ENCODE measurements at places on chromosomes 5 and 9.
A peak's percentile ranks its signal among the peaks of the same experiment; 100 is the strongest.

DNA sequence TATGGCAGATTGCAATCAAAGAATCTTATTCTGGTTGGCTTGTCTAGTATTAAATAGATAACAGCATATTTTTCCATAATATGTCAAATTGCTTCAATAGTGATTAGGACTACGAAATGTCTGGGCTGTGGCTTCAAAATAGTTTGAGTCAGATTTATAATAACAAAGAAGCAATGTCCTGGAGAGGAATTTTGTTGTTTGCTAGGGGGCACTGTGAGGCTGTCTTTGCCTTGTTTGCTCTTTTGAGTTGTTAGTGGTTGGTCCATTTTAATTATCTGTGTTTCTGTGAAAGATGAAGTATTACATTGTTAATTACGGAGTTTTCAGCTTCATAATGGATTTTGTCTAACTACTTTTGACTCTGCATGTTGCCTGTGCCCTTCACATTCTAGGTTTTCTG is 713.6 kb downstream of the TLE4 start:
- DNase-seq, result peak; percentile 1

GRCh38 chr5:119743927-119744326 is 114.6 kb downstream of the FAM170A start:
- DNase-seq, result peak; percentile 61

- DNase-seq, result peak; percentile 81
Measured at GRCh38 chr9:34279411-34279810, 49.7 kb downstream of the KIF24 start.

GRCh38 chr5:98941131-98941883 is 12.5 kb upstream of the CHD1 start:
- no peak for DNase-seq

- no peak for DNase-seq
Measured at GRCh38 chr9:6428940-6429889, 16.2 kb downstream of the UHRF2 start.

DNA sequence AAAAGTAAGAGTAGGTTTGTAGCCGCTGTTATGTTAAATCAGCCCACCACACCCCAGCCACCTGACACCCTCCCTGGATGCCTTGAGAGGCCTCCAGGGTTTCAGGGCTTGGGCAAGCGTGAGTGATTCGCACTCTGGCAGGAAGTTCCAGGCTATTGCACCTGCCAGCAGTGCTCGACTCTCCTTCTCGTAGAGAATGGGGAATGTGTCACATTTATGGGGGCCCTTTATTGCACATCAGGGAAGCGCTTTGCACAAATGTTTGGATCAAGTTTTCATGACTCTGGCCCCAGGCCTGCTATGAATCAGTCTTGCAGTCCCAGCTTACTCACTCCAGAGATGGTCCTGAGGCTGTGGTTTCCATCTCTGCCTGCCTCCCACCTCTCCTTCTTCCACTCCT is 66.1 kb upstream of the ADRA1B start:
- DNase-seq, result no peak

GRCh38 chr5:92777421-92777820 is 803.6 kb downstream of the NR2F1-AS1 start:
- DNase-seq, result no peak

DNA sequence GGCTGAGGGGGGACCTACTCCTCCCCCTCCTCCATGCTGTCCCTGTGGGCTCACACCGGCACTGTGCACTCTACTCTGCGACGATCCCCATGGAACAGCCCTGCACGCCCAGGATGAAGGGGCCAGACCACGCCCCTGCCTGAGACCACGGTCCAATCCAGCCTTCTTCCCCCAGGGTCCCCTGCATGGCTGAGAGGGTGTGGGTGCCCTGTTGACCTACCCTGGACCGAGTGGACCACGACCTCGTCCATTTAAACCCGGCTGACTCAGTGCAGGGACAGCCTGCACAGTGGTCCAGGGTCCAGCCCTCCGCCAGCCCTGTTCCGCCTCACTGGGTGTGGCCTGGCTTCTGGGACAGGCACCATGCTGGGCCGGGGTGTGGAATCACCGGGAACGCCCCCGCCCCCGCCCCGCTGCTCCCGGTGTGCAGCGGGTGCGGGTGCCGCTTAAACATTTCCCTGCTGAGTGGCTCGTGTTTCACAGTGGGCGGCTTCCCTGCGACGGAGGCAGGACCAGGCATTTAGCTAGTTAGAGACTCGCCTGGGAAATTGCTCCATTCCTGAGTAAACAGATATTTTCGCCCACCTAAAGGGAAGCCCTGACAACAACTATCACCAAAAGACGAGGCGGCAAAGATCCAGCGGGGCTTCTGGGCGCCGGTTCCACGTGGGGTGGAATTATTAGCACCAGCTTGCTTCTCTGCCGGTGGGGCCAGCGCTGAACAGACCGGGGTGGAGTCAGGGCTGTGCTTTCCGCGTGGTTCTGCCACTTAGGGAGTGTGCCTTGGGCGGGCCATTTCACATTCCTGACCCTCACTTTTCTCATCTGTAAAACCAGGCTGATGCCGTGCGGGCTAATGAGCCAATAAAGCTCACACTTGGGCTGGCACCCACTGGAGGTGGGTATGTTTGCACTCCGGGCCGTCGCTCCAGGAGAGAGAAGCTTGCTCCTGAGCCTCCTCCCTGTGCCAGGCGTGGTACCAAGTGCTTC is 22.6 kb downstream of the DBH start:
- DNase-seq, result peak; percentile 94

DNA sequence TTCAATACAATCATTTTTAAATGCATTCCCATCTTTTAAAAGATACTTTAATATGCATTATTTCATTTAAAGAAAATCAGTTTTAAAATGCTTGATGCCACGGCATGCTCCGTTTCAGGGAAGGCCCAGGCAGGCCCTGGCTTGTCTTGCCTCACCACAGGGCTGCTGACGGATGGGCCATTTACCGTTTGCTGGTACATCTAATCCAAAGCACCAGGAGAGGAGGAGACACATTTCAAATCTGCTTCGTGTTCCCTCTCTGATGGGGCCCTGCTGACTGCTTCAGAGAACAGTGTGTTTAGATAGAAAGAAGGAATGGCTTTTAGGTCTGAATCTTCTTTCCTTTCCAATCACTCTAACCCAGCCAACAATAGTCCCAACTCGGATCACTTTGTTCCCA is 185.2 kb downstream of the DCP2 start:
- DNase-seq, result peak; percentile 93

DNA sequence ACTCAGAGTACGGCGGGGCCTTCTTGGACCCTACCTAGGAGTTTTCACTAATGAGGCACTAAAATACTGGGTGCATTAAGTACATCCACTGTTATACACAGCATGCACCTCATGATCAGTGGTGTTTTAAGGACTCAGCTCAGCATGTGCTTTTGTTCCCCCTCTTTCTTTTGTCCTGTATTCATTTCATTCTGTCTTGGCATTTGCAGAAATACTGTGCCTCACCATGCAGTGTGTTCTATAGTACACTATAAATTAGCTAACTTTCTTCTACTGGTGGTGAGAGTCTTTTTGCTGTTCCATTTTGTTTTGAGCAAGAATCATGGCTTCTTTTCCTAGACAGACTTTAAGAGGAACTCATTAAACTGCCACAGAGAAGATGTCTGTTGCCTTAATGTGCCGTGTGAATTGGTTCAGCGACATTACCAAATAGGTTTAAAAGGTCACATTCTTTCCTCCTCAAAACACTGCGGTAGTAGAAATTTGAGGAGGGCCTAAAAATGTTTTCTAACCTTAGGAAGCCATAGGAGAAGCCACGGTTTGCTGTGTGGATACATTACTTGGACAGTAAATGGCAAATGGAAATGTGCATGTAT is 276.6 kb downstream of the MAST4 start:
- peak; percentile 64 for DNase-seq

GRCh38 chr9:107606149-107606790 is 116.7 kb upstream of the KLF4 start:
- no peak for DNase-seq

GRCh38 chr5:2106721-2107120 is 224.0 kb upstream of the IRX4 start:
- no peak for DNase-seq

DNA sequence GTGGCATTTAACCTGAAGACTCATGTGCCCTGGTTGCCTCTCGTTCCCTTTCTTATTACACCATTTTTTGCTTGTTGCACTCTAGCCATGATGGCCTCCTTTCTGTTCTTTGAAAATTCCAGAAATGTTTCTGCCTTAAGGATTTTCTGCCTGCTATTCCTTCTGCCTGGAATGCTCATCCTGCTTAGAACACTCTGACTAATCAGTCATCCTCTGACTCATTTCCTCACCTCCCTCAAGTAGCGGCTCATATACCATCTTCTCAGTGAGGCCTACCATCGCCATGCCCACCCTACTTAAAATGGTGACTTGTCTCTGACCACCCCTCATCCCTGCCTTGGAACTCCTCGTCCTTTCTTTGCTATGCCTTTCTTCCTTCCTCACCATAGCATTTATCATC is 68.8 kb downstream of the KIF4B start:
- no peak for DNase-seq

- no peak for DNase-seq
Measured at GRCh38 chr9:111350556-111350955, 20.5 kb upstream of the OR2K2 start.

- DNase-seq, result no peak
Measured at GRCh38 chr5:95087816-95088317, 197.0 kb downstream of the MCTP1 start.

DNA sequence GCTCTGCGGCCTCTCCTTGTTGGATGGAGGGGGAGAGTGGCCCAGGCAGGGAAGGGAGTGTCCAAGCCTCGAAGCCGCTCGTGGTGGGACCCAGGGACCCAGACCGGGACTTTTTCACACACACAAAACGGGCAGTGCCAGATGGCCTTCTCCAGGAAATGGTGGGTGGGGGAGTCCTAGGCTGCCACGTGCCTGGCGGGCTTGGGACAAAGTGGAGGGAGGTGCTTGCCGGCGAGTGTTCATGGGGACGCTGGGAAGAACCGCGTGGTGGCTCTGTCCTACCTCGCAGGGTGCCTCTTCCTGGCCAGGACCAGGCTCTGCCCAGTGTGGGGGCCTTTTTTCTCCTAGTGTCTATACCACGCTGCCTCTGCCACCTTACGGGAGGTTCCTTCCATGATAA is 155.0 kb upstream of the COL5A1 start:
- DNase-seq, result no peak

GRCh38 chr5:66717455-66718373 is 121.5 kb downstream of the MAST4 start:
- peak; percentile 96 for DNase-seq

DNA sequence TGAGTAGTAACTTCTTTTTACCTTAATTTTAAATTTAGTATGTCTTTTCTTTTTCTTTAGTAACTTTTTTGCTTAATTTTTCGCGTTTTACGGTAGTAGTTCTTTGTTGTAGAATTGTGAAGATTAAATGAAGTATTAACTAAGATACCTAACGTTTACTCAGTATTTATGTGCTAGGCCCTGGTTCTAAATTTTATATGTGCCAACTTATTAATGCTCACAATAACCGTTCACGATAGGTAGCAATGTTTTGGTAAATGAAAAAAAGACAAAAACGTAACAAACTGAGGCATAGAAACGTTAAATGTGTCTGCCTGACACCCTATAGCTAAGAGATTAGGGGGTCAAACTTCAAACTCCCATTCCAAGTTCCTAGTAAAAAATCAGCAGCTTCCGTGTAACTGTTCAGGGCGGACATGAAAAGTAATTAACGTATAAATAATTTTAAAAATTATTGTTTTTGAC is 1.2 kb downstream of the MRPS30 start:
- DNase-seq, result no peak

DNA sequence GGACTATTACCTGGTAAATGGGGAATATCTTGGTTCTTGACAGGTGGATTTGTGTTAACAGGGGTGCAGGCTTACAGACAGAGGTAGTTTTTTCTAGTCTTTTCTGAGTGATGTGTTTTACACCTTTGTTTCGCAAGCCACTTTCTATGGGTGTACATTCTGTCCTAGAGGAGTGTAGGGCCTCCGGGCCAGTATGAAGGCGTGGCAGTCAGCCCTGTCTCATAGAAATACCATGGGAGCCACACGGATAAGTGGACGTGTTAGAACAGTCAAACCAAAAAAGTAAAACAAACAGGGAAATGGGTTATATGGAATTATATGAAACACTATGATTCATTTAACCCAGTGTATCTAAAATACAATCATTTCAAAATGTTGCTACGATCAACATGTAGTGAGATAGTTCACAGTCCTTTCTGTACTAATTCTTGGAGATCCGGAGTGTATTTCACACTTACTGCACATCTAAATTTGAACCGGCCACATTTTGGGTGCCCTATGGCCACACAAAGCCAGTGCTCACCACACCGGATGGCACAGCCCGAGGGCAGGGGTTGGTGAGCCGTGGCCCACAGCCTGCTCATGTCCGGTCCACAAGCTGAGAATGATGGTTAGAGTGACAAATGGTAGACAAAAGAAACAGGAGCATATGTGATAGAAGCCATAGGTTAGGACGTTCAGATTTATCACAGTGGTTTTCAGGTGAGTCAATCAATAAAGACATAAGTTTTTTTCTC is 80.1 kb upstream of the IRX4 start:
- no peak for DNase-seq

DNA sequence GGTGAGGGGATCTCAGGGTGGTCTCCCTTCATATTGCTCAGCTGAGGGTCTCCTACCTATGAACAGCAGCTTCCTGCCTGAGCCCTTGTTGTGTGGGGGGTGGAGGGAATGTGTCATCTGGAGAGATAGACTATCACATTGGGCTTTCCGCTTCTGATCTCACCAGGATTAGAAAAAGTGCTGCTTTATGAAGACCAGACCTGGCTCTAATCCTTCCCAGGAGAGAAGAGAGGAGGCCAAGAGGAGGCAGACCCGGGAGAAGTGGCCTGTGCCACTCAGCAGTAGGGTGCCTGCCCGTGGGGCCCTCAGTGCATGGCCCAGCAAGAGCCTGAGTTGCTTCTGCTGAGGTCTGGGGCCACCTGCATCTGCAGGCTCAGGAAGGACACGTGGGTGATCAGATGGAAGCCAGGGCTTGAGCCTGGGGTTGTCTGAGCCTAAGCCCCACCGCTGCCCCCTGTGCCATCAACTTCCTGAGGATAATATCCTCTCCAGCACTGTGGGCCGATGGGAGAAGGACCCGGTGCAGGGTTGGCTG is 22.1 kb upstream of the COL5A1 start:
- no peak for DNase-seq

DNA sequence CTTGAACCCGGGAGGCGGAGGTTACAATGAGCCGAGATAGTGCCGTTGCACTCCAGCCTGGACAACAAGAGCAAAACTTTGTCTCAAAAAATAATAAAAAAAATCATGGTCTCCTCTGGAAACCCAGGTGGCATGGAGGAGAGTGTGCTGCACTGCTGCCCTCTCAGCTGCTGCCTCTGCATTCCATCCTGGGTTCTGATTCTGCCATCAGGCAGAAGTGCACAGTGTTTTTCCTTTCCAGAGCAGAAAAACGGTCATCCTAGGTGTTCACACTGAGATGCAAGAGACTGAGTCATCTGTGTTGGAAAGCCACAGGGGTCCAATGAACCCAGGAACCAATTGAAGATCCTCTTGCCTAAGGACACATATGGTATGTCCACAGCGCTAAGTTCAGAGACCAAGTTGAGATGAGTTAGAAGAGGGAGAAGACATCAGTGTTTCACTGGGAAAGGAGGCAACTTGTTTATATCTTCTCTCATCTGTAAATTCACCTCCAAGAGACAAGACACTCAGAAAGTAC is 88.8 kb upstream of the DMRT1 start:
- DNase-seq, result no peak
